ENCODE measurements at places on chromosomes 3 and 15.

DNA sequence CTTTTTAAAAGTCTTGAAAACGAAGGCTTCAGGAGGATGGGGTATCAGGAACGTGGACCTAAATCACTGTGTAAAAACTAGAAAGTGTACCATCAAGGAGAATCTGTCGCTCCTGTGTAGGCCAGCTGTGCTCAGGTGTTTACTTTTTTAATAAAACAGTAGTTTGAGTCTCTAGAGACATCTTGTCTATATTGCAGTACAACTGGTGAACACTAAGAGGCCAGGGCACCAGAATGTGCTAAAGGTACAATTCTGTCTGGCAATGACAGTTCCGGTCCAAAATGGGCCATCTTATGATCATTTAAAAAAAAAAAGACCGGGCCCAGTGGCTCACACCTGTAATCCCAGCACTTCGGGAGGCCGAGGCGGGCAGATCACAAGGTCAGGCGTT is 61.8 kb upstream of the MCF2L2 start:
- no peak for DNase-seq

DNA sequence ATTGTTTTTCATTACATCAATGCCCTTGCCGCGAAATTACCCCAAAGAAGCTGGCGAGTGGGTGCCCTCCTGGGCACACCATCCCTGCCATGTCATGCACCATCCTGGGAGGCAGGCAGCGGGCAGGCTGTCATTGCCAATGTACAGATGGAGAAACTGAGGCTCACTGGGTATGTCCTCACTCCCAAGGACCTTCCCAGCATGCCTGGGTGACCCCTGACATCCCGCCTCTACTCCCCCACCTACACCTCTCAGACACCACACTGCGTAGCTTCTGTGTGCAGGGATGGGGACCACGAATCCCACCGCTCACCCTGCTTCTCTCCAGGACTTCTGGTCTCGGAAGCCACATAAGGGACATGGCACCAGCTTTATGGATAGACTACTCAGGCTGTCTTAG is 41.0 kb upstream of the SLC41A3 start:
- DNase-seq = no peak

DNA sequence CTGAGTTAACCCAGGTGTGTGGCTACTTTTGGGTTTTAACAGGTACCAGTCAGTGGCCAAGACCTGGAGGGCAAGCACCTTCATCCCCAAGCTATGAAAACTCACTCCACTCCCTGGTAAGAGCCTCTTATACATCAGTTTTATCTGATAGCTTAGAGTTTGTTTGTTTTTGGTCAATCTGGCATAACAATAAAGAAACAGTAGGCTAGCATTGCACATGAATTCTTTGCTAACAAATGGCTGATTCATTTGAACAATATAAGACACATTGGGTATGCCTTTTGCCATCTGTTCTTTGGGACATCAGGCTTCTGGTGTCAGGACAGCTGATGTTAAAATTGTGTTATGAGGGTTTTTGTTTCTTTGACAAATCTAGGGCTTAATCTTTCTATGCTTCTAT is 125.0 kb upstream of the CGNL1 start:
- DNase-seq = no peak

- DNase-seq = no peak
Measured at GRCh38 chr3:147400111-147400510, 6.2 kb downstream of the ZIC4 start.

GRCh38 chr3:166560253-166560652 is 723.0 kb upstream of the BCHE start:
- no peak for DNase-seq

DNA sequence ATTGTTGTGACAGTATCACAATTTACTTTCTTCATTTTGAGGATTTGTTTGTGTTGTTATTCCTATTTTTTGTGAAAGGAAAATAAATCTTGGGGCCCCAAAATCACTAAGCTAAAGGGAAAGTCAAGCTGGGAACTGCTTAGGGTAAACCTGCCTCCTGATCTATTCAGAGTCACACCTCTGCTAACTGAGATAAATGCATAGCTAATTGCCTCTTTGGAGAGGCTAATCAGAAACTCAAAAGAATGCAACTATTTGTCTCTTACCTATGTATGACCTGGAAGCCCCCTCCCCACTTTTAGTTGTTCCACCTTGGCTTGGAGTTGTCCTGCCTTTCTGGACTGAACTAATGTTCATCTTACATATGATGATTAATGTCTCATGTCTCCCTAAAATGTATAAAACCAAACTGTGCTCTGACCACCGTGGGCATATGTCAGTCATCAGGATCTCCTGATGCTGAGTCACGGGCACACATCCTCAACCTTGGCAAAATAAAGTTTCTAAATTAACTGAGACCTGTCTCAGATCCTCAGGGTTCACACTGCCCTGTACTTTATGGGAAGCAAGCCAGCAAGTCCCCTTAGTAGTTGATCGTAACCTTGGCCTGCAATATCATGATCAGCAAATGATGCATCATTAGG is 523.2 kb upstream of the GOLIM4 start:
- DNase-seq = no peak

- peak; percentile 30 for DNase-seq
Measured at GRCh38 chr15:51172193-51172592, 77.5 kb upstream of the TNFAIP8L3 start.

DNA sequence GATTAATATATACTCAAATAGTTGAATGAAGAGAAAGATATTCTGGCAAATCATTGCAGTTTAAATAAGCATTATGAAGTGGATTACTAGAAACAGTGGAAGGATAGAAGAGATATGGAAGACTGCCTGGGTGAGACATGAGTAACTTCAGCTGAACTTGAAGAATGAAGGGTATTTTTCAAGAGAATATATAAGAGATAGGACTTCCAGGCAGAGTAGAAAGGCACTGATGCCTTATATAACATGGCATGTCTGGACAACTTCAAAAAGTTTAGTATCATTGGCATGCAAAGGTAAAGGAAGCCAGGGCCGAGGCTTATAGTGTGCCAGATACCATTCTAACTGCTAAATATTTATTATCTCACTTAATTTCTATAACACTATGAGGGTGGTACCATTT is 126.5 kb upstream of the SLC7A14 start:
- no peak for DNase-seq

- DNase-seq = no peak
Measured at GRCh38 chr15:74121039-74121438, 9.3 kb upstream of the ISLR2 start.

- peak; percentile 88 for DNase-seq
Measured at GRCh38 chr3:159929171-159930141, 59.2 kb upstream of the IL12A start.

DNA sequence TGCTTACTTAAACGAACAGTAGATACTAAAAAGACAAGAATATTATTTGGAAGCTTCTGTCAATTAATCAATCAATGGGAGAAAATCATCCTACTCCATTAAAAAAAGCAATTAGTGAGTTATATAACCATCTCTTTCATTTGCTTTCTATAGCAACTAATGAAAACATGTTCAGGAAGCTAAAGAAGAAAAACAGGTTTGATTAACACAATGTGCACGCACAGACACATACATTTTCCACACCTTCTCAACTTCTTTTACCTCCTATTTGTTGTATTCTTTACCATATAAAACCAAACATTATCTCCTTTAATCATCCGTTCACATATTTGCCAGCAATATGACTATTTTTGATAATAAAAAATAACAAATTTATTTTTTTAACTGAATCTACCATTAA is 111.3 kb downstream of the GBE1 start:
- DNase-seq = no peak

- peak; percentile 94 for DNase-seq
Measured at GRCh38 chr3:142850395-142851023, 38.4 kb downstream of the PCOLCE2 start.

DNA sequence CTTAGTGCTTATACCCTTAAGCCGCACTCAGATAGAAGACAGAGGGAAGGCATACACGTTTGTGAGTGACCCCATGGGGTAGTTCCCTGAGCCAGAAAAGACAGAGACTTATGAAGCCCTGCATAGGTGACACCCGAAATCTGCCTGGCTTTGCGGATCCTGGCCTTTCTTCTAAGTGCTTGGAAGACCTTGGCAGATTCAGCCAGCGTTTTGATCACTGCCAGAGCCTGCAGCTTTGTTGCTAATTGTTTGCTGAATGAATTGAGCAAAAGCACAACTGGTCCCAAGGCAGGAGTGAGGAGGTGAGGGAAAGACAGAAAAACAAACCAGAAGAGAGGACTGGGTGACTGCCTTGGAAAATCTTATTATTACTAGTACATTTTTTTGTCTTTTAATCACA is 168.3 kb upstream of the ICE2 start:
- DNase-seq = no peak

DNA sequence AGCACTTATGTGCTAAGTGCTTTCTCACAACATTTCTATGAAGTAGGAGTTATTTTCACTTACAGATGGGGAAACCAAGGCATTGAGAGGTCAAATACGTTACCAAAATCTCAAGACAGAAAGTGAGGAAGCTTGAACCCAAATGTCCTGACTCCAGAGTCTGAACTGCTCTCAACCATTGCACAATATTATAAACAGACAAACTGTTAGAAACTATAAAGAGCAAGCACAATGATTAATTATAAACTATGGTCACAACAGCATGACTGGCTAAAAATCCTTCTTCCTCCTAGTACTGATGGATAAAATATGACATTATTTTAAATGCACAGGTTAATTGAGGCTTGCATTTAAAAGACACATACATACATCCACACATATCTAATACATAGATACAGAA is 77.9 kb upstream of the ASB14 start:
- DNase-seq = no peak

DNA sequence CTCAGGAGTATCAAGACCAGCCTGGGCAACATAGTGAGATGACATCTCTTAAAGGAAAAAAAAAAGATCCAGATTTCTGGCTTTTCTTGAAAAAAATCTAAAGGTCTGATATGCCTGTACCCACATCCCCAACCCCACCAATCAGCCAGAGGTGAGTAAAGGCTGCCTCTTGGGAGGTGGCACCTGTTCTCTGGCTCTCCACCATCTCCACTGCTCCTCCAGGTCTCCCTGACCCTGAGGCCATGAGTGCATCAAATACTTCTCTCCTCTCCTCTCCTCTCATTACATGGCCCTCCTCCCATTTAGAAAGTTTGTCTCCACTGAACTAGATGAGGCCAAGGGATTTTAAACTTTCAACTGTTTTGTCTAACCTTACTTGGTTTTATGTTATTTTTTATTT is 5.2 kb downstream of the SIAH2 start:
- no peak for DNase-seq

DNA sequence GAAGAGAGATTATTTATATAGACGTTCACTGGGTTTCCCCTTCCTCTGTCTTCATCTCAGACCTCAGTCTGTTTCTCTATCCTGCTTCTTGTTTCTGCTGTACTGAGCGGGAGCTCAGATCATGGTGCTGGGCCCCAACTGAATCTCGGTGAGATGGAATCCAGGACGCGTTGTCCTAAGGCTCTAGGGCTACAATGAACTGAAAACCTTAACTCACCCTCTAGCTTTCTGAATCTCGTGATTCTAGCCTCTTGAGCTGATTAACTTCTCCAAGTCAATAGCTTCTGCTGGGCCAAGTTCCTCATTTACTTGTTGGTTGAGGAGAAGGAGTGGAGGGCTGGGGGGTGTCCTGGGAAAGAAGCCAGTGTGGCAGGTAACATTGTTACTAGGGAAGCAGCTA is 32.7 kb upstream of the MAP3K13 start:
- DNase-seq = no peak

- no peak for DNase-seq
Measured at GRCh38 chr15:29126821-29127461, 142.7 kb downstream of the NSMCE3 start.

DNA sequence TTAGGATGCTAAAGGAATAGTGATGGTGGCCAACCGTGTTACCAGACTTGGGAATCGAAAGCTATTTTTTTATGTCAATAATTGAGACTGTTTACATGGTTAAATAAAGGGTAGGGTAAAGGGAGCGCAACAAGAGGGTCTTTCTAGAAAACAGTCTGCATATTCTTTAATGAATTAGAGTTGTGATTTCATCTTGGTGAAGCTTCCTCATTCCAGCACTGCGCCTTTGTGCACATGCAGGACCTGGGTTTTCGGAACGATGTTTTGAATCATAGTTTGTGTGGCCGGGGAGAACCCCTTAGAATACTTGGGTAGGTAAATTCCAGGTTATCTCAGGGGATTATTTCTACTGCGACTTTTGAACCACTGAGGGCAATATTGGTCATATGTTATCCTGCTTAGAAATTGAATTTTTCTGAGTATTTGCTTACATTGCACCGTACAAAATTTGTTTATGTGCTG is 1.3 kb downstream of the PIK3CA start:
- peak; percentile 16 for DNase-seq

- peak; percentile 35 for DNase-seq
Measured at GRCh38 chr3:190265126-190265525, 57.1 kb downstream of the CLDN1 start.

GRCh38 chr3:67781218-67781617 is 126.8 kb upstream of the SUCLG2 start:
- no peak for DNase-seq

GRCh38 chr3:157418104-157418503 is 18.5 kb upstream of the PTX3 start:
- DNase-seq = peak; percentile 63

DNA sequence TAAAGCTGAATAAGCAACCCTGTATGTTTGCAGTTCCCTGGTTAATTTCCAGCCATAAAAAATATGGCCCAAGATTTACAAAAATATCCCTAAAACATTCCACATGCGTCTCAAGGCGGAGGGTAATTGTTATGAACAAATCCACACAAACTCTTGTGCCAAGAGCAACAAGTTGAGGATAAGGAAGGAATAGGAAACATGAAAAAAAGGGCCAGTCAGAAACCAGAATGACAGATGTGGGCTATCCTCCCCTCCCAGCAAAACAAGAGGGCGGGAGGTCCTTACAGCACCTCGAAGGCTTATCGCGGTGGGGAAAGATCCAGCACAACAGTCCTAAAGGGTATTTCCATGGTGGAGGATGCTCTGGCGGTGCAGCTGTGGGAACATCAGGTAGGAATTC is 155.6 kb upstream of the HES1 start:
- DNase-seq = no peak

All from RPMI7951 (cell line).